ENCODE measurements at places on chromosomes 1 and 21. TPM values are rescaled to one million over a fixed set of nuclear protein-coding genes. Genes with fewer than 3 reads are reported as not detected.
A peak's percentile ranks its signal among the peaks of the same experiment; 100 is the strongest.

The CD34 gene
- 72.1 TPM for total RNA-seq

DNA sequence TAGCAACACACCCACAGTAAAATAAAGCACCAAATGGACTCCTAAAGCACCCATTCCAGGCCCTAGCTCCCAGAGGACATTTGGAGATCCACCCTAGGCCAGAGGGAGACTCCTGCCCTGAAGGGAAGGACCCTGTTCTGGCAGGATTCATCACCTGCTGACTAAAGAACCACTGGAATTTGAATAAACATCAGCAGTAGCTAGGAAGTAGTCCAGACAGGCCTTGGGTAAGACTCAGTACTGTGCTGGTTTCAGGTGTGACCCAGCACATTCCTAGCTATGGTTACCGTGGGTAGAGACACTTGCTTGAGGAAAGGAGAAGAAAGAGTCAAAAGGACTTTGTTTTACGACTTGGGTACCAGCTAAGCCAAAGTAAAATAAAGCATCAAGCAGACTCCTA is 92.7 kb upstream of the LRRC7 start:
- no peak for DNase-seq

The SELP gene
- total RNA-seq = 7.4 TPM

DNA sequence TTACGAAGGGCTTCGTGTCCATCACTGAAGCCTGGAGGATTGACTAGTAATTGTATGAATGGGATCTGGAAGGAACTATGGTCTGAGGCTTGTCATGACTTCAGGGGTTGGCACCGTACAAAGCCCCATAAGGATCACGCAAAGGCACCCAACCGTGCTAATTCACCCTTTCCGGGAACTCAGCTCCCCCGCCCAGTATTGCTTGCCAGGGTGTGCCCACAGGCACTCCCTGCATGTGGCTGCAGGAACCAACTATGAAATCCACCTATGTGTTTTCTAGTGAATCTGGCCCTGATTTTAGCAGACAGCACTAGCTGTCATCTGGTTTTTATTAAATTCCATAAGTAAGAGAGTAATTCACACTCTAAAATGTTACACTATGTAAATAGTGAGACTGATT is 139.2 kb downstream of the TM2D1 start:
- no peak for DNase-seq

GRCh38 chr1:189662190-189662589 is 815.5 kb downstream of the BRINP3 start:
- no peak for DNase-seq

The PRDX6 gene
- total RNA-seq = 529 TPM

The MPL gene
- 0.40 TPM for total RNA-seq

GRCh38 chr1:1001057-1001783 is 1.3 kb upstream of the HES4 start:
- no peak for DNase-seq

DNA sequence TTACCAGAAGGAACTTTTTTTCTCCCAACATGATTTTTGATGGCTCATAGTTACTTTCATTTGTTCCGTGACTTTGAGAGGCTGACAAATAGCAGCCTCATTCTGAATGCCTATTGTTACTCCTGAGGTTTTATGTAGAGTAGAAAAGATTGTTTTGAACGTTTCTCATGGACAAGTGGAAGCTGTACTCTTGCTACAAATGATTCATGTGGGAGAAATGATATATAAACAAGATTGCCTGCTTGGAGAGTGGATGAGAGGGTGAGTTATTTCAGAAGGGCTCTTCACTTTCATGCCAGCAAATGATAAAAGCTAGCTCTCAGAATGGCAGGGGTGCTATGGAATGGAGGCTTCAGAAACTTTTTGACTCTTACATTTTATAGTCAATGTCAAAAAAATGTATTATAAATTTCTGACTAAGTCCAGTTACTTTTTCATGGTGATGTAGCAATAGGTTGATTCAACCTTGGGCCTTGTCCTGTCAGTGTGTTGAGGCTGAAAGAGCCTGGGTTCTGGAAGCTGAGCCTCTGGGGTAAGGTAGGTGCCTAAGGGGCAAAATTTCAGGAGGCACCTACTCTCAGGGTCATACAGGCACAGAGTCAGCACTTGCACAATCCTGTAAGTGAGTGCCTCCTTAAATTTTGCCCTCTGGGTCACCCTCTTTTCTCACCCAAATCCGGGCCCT is 19.4 kb downstream of the JUN start:
- DNase-seq = no peak

- no peak for DNase-seq
Observed at GRCh38 chr1:233459968-233460367, 132.4 kb downstream of the MAP3K21 start.

DNA sequence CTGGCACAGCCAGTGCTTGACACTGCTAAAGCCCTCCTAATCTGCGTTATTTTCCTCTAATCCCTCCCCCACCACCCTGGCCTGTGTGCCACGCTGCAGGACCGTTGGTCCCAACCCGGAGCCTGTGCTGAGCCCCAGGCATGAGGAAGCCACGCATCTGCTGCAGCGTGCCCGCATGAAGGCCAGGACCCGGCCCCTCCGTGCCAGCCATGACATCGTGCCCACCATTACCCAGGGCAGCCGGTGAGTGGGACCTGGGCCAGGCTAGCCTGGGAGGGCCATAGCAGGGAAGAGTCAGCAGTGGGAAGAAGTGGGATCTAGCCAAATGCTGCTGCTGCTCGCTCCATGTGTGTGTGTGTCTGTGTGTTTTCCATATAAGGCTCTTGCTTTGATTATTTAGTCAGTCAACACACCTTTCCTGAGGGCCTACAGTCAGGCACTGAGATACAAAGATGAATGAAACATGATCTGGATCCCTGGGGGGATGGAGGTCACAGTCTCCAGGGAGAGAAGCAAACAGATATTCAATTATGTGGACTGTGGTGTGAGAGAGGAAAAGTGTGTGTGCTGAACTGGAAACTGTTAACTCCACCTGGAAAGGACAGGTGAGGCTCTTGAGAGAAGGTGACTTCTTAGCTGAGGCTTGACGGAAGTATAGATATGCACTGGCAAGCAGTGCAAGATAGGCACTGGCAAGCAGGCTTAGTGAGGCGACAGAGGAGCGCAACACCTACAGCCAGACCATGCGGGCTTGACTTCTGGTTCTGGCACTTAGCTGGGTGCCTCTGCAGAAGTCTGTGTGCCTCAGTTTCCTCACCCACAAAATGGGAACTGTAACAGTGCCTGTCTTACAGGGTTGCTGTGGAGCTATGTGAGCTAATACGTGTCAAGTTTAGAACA is 15.9 kb downstream of the KIAA1614 start:
- DNase-seq = no peak

DNA sequence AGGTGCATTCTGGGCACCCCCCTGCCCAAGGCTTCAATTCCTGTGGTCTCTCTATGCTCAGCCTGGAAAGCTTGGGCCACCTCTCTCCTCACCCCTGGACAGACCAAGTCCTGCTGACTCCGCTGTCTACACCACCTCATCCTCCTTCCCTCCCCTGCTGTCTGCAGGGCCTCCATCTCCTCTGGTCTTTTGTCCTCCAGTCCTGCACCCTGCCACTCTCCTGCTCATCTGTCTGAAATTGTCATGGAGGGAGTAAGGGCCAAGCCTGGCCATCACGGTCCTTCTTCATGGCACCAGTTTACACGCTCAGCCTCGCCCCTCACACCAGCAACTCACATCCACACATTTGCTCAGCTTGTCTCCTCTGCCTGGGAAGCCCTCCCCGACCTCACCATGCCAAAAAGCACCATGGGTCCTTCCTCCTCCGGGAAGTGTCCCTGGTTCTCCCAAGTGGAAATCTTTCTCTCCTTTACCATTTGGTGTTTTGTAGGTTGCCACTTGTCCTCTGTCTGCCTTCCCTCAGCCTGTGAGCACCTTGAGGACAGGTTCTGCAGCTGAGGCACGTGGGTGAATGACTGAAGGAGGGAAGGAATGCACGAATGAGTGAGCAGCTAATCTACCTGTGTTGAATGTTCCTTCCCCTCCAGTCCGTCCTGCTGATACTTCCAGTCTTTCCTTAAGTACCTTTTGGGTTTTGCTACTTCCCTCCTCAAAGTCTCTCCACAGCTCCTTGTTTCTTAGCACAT is 2.1 kb upstream of the SLC2A1 start:
- no peak for DNase-seq

DNA sequence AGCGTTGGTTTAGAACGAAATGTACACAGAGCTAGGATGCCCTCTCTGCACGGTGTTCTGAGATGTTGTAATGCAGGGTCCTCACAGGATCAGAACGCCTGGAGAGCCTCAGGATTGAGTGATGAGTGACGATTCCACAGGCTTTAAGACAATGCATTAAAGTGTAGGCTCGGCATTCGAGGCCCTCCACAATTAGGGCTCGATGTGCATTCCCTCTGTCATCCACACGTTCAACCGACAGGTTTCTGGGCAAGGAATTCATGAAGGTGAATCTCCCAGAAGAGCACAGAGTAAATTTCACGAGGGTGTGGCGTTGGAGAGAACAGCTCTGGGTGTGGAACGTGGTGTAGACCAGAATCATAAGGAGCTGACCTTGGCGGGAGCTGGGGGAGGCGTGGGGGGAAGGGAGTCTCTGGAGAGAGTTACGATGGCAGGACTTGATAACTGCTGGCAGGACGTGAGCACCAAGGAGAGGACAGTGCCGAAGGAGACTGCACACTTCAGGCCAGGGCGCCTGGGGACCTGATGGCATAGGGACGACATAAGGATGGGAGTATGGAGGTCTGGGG is 51.0 kb upstream of the EFHD2 start:
- no peak for DNase-seq

GRCh38 chr1:85846706-85847105 is 138.5 kb upstream of the ZNHIT6 start:
- DNase-seq = no peak

GRCh38 chr1:228513236-228513900 is 26.2 kb downstream of the RNF187 start:
- no peak for DNase-seq

DNA sequence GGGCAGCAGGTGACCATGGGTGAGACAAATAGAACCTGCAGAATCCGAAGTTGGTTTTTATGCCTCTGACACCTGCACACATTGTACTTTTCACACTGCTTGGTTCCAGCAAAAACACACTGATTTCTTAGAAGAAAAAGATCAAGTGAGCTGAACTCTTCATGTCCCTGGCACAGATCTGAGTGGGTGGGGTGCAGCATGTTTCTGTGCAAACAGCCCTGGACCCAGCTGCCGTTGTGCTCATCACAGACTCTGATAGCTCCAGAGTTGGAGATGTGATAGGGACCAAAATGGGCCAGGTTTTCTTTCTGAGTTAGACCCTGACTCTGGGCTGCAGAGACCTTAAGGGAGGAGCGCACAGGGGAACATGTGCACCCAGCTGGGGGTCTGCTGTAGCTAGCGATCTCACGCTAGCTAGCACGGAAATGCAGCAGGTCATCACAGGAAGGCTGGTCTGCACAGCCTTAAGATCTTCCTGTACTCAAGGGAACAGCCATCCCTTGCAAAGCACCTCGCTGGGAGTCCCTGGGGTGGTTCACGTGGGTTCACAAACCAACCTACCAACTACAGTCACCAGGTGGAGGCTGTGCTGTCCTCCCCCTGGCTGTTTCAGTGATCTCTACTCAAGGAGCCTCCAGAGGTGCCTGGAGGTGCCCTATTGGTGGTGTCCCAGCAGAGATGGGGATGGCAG is 291.1 kb downstream of the PTPRU start:
- no peak for DNase-seq

- peak; percentile 87 for DNase-seq
Observed at GRCh38 chr1:227885648-227886502, 61.9 kb downstream of the WNT9A start.

DNA sequence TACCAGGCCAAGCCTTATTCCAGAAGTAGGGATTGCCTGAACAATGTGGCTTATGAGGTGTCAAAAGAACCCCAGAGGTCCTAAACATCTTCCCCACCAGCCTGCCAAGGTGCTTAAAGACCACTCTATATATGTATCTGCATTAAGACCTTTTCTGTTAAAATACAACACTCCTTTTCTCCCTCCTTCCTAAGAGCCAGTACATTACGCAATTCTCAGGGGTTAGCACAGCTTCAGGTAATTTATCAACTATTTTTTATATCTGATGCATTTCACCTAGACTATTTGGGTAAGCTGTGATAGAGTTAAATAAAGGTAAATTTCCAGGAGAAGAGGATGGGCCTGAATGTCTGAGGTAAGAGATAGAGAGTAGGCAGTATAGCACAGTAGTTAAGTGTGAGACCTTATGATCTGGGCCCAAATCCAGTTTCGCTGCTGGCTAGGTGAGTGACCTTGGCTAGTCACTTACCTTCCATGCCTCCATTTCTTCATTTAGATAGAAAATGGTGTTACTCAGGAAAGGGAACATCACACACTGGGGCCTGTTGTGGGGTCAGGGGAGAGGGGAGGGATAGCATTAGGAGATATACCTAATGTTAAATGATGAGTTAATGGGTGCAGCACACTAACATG is 5.1 kb upstream of the CCN1 start:
- DNase-seq = no peak

- DNase-seq = no peak
Observed at GRCh38 chr21:32940079-32941014, 85.4 kb upstream of the OLIG2 start.

- DNase-seq = no peak
Observed at GRCh38 chr1:219109424-219110018, 64.2 kb upstream of the LYPLAL1 start.

The FMO2 gene
- 53.5 TPM for total RNA-seq

- DNase-seq = no peak
Observed at GRCh38 chr1:234645964-234646363, 36.0 kb upstream of the IRF2BP2 start.

DNA sequence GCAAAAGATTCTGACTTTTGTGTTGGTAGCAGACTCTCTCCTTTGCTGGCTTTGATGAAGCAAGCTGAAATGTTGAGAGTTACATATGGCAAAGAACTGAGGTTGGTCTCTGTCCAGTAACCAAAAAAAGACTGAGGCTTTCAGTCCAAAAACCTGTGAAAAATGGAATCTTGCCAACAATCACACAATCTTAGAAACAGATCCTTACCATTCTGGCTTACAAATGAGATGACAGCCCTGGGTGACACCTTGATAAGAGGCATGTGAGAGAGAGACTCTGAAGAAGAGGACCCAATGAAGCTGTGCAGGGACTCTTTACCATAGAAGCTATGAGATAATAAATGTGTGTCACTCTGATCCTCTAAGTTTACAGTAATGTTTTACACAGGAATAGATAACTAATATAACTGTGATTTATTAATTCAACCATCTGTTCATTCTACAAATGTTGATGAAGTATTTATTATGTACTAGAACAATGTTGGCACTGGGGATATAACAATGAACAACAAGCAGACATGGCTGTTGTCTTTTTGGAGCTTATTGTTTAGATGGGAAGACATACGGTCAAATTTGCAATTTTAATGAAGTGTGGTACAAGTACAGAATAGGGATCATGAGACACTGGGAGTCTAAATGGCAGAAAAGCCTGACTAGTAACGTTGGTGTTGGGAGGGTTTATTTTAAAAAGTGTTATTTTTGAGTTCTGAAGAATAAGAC is 251.0 kb downstream of the OLFM3 start:
- DNase-seq = no peak

DNA sequence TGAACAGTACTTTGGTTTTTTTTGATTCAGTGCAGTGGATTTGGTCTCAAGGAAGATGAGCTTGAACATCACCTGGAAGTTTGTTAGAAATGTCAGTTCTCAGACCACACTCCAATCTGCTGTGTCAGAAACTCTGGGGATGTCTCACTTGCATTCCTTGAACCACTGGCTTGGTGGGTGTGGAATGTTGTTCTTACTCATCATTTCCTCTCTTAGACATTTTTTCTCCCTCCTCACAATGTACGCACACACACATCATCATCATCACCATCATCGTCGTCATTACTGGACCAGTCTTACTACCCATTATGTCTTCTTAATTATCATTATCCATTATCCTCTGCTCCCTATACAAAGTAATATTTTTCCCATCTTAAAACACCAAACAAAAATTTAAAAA is 91.9 kb upstream of the KCNK2 start:
- DNase-seq = no peak

The CZIB gene
- total RNA-seq = 56.4 TPM
